ENCODE measurements at places on chromosomes 4 and X. TPM values are rescaled to one million over a fixed set of nuclear protein-coding genes. Genes with fewer than 3 reads are reported as not detected.

SCARB2 gene
- 102 TPM for total RNA-seq

GAGE13 gene
- total RNA-seq: not detected

HSD17B11 gene
- total RNA-seq: 24.1 TPM

FOXR2 gene
- total RNA-seq: not detected

Data from left cardiac atrium (tissue), 4 donors.